Skeletal muscle cell (primary cell): ENCODE measurements at places on chromosomes 5 and 9.

- peak; percentile 72 for DNase-seq
These were observed 50.5 kb downstream of the HACD4 start for GRCh38 chr9:20980832-20981455.

DNA sequence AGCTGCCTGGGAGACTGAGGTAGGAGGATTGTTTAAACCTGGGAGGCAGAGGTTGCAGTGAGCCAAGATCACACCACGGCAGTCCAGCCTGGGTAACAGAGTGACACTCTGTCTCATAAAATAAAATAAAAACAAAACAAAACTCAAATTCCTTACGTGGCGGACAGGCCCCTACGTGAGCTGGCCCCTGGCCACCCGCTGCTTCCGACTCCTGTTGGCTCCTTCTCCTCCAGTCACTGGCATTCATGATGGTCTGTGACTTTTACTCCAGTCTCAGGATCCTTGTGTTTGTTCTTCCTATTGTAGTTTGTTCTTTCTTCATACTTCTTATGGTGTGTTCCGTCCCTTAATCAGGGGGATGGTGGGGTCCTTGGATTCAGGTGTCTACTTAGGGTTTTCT lies 28.5 kb upstream of the ZFR start:
- no peak for DNase-seq

- DNase-seq, result no peak
These were observed 9.8 kb downstream of the NR5A1 start for GRCh38 chr9:124497441-124497840.

GRCh38 chr9:38233343-38233742 lies 159.2 kb upstream of the ALDH1B1 start:
- no peak for DNase-seq

GRCh38 chr5:2557435-2557834 lies 194.0 kb downstream of the IRX2 start:
- no peak for DNase-seq

- no peak for DNase-seq
These were observed 10.0 kb upstream of the CAMK4 start for GRCh38 chr5:111214052-111214742.

- DNase-seq, result no peak
These were observed 188.0 kb downstream of the XRCC4 start for GRCh38 chr5:83265318-83265717.

GRCh38 chr5:175745210-175745609 lies 87.3 kb downstream of the HRH2 start:
- no peak for DNase-seq

GRCh38 chr9:4346131-4346530 lies 46.3 kb upstream of the GLIS3 start:
- no peak for DNase-seq

- no peak for DNase-seq
These were observed 28.8 kb downstream of the SKP2 start for GRCh38 chr5:36180556-36181350.

- DNase-seq, result peak; percentile 13
These were observed 293.5 kb downstream of the ASTN2 start for GRCh38 chr9:117121316-117121715.

GRCh38 chr5:148897842-148898241 lies 71.4 kb downstream of the ADRB2 start:
- DNase-seq, result no peak

- no peak for DNase-seq
These were observed 34.0 kb downstream of the KIAA1958 start for GRCh38 chr9:112520656-112521055.

DNA sequence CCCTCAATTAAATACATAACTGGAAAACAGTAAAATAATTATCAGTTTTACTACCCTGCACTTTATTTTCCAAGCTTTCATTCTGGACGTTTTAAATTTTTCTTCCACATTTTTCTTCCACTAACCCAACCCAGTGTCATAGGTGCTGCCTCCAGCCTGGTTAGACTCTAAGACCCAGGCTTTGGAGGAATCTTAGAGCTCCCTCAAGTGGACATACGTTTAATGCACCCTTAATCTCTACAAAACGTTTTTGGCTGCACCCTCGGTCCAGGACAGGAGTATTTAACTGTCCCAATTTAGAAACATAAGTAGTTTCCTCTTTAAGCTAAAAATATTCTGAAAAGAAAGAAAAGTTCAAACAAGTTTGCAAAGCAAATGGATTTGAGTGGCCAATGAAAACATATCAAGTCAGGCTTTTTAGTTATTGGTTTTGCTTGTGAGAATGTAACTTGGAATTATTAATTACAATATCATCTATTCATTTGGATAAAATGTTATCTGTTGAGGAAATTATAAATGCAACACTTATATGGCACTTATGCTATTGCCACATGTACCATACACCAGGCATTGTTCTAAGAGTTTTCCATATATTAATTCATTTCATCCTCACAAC lies 38.9 kb downstream of the CDH6 start:
- no peak for DNase-seq

DNA sequence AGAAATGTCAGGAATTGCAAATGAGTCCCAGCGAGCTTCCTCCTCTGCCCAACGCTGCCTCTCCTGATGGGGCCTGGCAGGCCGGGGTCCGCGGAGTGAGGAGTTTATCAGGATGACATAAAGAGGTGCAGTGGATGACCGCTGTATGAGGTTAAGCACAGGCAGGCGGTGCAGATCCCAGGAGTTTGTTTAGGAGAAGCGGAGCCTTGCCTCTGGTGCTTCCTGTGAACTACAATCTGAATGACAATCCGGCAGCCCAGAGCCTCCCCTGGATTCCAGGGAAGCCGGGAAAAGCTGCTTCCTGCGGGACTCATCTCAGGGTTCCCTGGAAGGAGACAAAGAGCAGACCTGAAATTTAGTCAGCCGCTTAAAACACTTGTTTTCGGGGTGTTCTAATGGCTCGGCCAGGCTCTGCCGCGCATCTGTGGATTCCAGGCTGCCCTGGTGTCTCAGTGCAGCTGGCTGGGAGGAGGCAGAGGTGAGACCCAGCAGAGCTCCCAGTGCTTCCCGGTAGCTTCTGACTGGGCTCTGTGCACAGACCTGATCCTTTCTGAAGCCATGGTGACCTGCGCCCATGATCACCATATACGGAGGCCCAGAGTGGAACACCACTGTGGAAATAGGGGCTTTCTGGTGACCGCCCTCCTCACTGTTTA lies 69.8 kb upstream of the IRX4 start:
- DNase-seq, result no peak

DNA sequence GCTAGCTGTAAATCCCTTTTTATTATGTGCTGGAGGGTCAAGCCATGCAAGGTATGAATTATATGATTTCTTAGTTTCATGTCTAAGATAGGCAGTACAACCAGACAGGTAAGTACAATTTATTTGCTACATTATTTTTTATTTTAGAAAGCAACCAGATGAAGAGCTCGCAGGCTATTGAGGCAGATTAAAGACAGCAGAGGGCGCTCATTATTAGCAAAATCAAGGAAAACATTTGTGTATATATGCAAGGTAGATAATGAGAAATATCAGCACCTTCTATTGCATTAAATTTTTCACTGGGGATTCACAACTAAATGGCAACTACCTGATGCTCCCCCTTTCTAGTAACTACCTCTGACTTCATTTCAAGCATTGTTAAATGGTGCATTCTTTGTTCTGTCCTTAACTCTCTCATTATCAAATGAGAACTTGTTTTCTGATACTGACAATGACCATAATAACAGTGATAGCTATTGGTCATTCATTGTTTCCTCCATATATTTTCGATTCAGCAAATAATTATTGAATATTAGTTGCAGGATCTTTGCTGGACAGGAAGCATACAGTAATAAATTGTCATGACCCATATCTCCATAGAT lies 8.6 kb downstream of the SCGB3A2 start:
- no peak for DNase-seq

DNA sequence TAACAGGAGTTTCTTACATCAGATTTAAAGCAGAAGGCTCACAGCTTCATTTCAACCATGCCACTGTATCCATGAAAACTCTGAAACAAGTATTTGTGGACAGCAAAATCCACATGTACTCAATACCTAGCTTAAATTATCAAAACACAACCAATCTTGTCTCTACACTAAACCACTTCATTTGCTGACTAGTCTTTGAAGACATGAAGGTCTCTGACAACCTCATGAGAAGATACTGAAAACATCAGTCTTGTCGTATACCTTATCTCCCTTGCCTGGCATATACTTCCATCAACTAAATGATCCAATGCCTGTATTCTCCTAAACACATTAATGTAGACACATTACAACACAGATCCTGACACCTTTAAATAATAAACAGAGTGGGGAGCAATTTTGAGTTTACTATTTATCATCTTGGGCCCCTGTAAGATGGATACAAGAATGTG lies 2.9 kb downstream of the RPS23 start:
- DNase-seq, result no peak

DNA sequence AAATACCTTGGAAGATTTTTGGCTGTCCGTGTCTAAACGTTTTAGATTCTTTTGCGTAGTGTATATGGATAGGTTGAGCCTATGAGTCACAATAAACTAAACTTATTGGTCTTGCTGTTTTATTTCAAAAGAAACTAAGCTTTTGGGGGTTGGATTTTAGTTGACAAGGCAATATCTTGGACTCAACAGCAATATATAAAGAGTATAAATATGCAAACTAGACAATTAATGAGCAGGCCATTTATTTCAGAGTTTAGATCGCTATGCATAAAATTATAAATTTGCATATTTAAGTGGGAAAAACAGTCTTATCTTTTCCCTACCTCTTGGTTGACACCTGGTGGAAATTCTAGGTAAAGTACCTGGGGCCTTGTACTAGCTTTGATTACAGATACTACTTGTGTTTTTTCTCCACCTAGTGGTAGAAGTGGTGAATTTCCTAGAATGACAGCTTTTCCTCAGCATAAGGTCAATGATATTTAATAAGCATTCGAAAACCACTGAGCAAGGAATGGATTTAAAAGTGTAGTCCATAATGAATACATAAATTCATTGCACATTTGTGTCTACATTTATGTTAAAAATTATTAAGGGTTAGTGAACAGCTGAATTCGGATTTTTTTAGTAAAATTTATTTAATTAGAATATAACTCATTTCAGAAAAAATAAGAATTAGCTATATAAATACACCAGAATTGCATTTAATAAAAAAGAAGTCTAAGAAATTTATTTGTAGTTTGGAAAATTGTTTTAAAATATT lies 1.7 kb upstream of the ARRDC3 start:
- DNase-seq, result peak; percentile 60
